ENCODE measurements at places on chromosomes 3 and 15.

DNA sequence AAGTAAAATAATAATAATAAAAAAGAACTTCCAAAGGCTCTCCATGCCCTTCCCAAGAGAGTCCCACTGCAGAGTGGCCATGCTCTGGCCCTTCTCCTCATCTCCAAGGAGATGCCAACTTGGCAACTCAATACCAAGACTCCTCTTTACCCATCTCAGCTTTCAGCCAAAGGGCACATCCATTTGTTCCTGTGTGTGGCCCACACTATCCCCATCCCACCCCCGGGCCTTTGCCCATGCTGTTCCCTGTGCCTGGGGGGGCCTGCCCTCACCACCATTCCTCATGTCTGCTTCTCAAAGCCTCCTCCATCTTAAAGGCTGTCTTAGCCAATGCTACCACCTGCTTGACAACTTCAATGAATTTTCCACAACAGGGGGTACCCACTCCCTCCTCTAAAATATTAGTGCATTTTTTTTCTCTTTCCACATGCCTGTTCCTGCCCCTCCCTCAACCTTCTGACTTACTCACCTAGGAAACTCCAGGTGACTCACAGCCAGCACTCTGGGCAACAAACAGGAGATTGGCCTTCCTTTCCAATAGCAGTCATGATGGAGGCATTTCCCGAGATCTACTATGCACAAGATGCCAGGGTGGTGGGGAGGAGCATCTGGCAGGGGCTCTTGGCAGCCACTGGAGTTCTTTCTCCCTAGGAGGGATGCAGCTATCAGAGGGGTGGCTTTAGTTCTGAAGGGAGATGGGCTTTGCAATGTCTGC, 109.4 kb upstream of the SMAD3 start:
- no peak for DNase-seq

DNA sequence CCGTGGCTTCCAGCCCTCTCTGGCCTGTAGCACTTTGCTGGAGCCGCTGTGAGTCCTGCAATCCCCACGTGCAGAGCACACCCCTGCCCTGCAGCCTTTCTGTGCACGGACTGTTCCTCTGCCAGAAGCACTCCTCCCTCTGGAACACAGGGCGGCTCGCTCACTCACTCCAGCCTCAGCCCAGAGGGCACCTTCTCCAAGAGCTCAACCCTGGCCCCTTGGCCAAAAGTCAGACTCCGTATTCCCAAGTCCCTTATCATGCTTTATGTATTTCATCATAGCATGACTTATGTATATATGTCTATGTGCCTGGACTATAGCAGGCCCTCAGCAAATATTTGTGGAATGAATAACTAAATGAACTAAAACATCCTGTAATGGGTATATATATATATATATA, 63.2 kb downstream of the ASB7 start:
- no peak for DNase-seq

DNA sequence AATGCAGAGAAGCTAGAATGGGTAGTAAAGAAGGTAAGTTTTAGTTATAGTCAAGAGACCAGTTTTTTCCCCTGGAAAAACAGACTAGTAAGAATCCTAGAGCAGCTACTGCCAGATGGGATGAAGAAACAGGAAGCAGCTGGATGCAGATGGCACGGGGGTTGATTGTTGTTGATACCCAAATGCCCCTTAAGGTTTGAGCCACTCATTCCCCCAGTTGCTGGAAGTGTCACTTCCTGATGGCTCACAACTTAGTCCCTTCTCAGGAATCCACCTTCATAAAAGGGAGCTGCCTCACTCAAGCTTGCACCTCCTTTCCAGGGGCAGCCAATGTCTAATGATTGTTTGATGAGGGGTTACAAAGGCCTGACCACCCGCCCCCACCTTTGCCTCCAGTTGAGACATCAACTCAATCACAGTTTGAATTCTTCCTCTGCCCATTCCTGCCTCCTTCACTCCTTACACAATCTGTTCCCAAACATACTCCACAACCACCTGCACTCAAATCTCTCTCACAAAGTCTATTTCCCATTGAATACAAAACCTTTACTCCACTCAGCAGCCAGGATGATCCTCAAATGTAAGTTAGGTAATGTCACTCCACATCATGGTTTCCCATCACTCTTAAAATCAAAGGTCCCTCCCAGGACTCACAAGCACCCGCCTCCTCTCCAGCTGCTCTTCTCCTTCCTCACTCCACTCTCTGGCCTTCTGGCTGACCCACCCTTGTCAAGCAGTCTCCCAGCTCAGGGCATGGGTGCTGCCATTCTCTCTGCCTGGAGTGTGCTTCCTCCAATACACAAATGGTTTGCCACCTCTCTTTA, 450.1 kb upstream of the THBS1 start:
- DNase-seq = no peak

GRCh38 chr15:51696566-51696965, 15.3 kb downstream of the SCG3 start:
- DNase-seq = no peak

GRCh38 chr3:143559296-143559695, 289.0 kb downstream of the SLC9A9 start:
- DNase-seq = no peak

DNA sequence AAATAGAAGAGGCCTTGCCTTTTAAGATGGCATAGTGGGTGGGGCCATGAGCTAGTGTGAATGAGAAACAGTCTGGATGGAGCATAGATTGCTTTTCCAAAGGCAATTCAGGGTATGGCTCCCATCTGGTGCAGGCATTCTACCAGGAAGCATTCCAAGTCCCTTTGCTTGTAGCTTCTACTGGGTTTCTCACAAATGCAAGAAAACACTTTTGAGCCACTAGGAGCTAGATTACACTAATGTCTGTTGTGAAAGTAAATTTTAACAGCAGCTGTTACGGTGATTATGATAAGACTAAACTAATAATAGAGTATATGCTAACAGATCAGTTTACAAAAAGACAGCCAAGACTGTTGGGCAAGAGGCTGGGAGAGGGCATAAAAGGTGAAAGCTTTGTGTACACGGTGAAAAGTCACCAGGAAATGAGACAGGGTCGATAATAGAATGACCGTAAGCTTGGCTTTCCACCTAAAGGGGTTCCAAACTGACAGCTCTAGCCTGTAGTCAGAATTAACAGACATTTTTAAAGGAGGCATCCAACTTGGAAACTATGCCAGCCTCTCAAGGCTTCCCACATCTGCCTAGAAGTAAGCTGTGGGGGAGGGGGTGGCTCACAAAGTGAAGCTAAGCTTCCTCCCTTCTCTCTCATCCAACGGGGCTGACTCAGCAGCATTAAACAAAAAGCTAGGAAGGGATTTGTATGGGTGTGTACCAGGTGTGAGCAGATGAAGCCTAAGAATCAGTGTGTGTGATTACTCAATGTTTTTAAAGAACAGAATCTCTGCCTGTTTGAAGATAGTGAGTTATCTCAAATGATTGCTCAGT, 61.1 kb upstream of the GPD1L start:
- DNase-seq = no peak

- DNase-seq = no peak
Observed at GRCh38 chr15:34109797-34110663, 8.1 kb downstream of the PGBD4 start.

- DNase-seq = no peak
Observed at GRCh38 chr3:40404591-40405198, 17.7 kb downstream of the ENTPD3 start.

- no peak for DNase-seq
Observed at GRCh38 chr3:123113889-123114450, 47.1 kb downstream of the PDIA5 start.

DNA sequence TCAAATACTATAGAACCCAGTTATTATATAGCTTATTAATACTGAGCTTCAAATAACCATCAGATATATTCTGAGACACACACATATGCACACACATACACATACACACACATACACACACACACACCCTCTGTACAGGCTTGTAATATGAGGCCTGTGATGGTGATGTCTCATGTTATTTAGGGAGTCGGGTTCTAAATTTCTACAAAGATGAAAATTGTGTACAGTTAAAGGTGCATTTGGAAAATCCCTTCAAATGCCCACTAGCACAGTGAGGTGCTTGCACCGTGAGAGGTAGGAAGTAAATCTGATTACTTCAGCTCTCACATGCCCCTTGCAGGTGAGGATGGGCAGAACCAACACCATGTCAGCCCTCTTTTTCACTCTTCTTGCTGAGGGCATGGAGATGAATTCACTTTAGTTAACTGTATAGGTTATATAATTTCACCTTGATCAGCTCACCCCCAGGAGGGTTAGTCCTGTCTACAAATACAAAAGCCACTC, 294.5 kb upstream of the PROK2 start:
- DNase-seq = no peak

- DNase-seq = no peak
Observed at GRCh38 chr15:99340347-99340746, 89.1 kb downstream of the LRRC28 start.

GRCh38 chr15:35784745-35785144, 238.8 kb upstream of the DPH6 start:
- DNase-seq = no peak

DNA sequence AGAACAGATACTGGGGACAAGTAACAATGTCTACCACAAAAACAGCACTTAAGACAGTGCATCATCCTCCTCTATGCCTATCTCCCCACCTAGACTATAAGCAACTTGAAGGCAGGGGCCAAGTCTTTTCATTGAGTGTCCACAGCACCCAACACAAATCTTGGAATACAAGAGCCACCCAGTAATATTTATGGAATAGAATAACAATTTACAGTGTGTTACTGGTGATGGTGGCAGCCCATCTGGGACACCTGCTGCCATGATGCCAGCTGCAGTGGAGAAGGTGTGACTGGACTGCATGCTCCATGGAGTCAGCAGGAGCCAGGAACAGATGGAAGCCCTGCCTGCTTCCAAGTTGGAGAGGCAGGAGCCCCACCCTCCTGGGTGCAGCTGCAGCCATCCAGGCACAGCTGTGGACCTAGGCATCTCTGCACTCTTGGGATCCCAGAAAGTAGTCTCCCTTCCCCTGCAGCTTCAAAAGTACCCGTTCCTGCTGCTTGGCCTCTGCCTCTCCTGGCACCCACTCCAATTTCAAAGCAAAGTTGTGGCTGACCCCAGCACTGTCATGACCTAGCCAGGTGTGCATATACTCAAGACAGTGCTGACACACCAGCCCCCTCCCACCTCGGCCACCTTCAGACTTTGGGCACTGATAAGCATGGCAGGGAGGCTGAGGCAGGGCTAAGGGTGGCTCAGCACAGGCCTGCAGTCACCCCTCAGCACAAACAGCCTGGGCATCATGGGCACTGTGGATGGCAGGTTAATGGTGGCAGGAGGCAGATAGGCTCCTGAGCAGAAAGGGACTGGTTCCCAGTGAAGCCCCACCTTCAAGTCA, 94.5 kb downstream of the TPRA1 start:
- DNase-seq = no peak

DNA sequence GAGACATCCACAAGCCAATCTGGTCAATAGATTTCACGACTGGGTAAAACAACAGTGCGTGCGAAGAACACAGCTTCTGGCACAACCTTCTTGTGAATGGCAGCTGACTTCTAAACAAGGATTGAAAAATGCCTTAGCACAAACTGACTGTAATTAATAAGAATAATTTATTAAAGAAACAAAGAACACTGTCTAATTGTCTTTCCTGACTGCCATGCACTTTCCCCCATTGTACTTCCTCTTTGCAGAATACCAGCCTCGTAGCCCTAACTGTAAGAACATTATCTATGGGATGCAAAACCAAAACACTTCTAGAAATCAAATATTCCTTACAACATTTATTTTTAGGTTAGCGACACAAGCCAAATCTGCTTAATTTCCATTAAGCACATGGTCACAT, 6.5 kb downstream of the FOXP1 start:
- no peak for DNase-seq

DNA sequence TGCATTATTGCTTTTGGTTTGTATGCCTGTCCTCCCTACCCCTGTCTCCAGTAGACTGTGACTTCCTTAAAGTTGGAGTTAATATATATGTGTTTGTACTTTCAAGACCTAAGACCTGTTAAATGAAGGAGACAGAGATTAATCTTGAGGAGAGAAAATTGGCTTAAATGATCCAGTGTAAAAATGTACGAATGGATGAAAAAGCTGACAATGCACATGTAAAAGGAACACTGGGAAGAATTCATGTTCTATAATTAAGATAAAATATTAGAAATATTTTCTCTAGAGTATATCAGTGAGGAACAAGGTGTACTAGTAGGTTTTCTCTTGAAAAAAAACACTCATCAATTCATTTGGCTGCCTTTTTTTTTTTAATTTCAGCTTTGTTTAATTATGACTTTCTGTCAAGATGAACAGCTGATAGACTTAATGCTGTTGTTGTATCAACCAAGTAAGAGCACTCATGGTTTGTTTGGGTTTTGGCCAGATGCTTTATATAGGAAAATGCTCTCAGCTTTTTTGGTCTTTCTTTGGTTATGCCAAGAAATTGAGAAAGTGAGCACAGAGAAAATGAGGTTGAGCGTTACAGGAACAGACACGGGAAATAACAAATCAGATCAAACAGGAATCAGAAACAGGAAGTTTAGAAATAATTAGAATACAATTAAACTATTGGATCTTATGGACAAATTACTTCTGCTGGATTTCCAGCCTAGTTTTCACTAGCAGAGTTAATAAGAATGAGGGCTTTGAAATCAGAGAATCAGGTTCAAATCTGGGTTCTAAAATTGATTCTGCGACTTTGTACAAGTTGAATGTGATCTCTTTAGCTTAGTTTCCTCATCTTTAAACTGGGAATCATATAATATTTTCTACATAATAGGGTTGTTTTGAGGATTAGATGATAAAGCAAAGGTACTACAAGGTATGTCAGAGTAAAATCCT, 38.3 kb upstream of the AADAC start:
- DNase-seq = no peak

GRCh38 chr15:44458429-44458828, 31.0 kb downstream of the CTDSPL2 start:
- no peak for DNase-seq

GRCh38 chr15:53710906-53711305, 48.6 kb downstream of the WDR72 start:
- no peak for DNase-seq

GRCh38 chr3:138578141-138578540, 15.9 kb downstream of the CEP70 start:
- DNase-seq = peak; percentile 13

DNA sequence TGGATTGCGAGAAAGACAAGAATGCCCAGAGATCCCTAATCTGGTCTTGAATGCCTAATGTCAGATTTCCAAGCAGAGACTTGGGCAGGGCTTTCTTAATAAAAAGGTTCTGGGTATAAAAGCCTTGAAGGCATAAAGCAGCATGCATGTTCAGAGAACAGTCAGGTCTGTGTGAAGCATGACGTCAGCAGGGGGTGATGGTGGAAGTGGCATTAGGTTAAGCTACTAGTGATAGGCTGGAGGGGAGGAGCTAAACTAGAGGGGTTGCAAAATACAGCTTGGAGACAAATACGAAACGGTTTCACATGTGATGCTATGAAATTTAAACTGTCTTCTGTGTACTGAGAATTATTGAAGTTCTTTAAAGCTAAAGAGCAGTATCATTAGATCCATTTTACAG, 125.6 kb downstream of the VPS8 start:
- no peak for DNase-seq

DNA sequence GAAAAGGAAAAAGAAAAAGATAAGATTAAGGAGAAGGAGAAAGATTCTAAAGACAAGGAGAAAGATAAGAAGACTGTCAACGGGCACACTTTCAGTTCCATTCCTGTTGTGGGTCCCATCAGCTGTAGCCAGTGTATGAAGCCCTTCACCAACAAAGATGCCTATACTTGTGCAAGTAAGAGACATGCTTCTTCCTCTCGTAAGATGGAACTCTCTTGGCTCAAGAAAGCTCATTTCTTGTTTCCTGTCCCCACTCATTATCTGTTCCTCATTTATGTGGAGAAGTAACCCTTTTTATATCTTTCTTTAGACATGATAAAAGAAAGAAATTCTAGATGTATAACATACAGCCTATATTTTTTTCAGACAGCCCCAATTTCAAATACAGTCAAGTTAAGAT, 101.4 kb downstream of the KLHL25 start:
- DNase-seq = no peak

All from GM12864 (cell line).